ENCODE measurements at places on chromosomes 3 and 15.

GRCh38 chr15:98954411-98954810 lies 53.2 kb downstream of the PGPEP1L start:
- DNase-seq, result peak; percentile 69

GRCh38 chr15:69609176-69609575 lies 156.6 kb downstream of the RPLP1 start:
- DNase-seq, result no peak

DNA sequence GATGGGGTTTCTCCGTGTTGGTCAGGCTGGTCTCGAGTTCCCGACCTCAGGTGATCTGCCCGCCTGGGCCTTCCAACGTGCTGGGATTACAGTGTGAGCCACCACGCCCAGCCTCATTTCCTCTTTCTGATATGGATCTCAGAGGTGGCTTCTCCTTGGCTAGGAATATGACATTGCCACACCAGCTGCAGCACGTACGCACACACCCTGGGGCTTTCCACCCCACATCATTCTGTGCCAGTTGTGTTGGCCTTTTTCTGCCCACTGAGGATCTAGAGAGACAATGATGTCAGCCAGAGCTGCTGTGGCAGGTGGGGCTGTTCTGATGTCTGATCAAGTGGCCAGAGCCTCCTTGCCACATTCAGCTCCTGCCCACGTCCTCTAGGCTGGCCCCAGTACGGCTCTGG lies 29.0 kb downstream of the TMEM45A start:
- DNase-seq, result no peak

DNA sequence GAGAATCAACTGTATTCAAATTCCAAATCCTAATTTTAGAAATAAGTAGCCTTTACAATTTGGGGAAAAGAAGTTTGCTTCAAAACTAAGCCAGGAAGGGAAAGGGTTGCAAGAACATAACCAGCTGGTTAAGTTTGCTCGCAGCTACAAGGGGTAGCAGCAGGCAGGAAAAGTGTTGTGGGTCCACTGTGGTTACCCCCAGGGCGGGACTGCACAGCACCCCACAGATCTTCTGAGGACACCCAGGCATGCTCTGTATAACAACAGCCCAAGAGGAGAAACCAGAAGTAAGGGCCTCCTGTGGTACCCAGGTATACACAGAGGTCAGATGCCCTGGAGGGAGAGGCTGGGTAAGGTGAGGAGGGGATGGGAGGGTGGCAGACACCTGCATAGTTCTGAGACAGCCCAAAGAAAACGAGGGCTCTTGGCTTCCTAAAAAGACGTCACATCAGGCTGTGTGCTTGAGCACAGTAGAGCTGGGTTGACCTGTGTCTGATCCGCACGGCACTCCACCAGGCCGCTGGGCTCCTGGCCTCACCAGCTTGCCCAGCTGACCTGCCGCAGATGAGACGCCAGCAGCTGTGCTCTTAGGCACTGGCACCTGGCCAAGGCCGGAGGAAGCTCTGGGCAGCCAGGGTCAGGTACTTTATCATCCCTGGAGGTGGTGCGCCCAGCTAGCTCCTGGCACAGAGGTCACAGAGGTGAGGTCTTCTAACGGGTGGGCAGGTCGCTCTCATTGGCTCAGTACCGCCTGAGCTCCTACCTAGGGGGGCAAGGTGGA lies 81.8 kb upstream of the SNRPA1 start:
- DNase-seq, result no peak

DNA sequence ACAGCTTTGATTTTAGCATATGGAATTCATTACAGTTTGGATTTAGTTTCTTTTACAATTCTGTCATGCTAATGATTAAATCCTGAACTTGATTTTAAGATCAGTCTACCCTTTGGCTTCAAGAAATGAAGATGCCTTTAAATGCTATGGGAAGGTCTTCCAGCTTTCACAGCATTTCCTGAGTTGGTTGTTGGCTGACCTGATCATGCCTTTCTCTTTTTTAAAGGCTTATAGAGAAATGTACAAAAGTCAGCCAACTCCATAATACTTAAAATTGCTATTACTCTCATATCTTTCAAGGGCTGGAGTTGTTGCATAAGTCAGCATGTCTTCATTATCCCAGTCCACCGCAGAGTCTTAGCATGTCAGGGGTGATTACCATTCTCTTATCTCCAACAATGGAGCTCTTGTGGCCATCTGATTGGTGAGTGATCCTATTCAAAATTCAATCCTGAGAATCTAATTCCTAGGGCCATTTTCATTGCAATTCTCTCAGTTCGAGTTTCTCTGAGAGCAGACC lies 123.8 kb downstream of the GMNC start:
- DNase-seq, result no peak

DNA sequence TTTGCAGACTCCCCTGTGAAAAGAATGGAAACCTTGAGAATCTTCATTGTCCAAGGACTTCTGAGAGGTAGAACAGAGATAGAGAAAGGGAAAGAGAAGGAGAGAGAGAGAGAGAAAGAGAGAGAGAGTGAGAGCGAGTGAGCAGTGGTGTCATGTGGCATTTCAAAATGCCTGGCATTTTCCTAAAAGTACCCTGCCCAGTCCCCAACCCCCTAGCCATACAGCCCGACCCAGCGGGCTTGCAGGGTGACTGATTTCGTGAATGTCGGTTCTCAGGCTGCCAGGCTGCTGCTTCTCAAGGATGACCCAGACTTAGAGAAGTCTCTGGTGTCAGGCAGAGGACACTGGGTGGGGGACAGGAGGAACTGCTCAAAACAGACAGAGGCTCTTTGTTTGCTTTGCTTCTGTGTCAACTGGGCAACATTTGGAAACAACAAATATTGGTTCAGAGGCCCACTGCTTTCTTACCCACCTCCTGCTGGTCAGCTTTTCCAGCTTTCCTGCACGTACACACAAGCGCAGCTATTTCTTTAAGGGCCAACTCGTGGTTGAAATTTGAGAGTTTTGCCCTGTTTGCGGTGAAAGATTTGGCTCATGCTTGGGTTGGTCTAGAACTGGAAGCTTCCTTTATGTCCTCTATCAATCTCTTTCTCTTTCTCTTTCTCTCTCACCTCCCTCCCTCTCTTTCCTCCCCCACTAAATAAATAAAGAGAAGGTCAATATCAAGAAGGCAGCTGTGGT lies 3.7 kb upstream of the TF start:
- peak; percentile 79 for DNase-seq

DNA sequence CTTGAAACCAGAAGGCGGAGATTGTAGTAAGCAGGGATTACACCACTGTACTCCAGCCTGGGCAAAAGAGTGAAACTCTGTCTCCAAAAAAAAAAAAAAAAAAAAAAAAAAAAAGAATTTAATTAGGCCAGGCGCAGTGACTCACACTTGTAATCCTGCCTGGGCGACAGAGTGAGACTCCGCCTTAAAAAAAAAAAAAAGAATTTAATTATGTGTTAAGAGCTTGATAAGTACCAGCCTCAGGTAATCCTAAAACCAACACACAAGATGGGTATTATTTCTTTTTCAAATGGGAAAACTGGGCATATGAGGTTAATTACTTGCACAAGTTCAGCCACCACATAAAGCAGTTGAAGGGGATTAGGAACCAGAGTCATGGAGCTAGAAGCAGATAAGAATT lies 49.0 kb downstream of the PBRM1 start:
- no peak for DNase-seq

DNA sequence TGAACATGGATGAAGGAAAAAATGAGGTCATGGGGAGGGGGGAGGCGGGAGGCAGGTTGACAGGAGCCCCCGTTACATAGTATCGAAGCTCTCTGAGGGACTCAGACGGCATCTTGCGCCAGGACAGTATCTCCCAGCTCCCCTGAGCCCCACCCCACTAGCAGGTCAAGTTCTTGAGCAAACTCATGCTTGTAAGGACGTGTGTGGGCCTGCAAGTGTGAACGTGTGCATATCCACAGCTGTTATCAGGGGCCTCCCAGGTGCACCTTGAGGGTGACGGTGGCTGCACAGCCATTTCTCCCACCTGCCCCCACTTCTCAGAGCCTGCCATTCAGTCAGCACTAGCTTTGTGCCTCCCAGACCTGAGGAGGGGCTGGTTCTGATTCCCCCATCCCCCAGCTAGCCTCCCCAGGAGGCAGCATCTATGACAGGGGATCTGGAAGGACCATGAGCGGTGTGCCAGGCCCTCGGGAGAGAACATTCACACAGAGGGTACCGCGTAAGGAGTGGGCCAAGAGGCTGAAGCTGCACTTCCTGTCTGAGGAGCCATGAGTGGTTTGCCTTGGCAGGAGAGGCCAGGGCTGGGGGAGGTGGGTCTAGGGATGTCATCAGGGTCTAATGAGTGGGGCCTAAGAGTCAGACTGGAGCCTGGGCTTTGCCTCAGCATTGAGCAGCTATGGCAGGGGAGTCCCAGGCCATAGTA lies 2.9 kb downstream of the SEMA3F start:
- DNase-seq, result peak; percentile 60

GRCh38 chr3:58411036-58411435 lies 22.6 kb downstream of the PDHB start:
- no peak for DNase-seq

DNA sequence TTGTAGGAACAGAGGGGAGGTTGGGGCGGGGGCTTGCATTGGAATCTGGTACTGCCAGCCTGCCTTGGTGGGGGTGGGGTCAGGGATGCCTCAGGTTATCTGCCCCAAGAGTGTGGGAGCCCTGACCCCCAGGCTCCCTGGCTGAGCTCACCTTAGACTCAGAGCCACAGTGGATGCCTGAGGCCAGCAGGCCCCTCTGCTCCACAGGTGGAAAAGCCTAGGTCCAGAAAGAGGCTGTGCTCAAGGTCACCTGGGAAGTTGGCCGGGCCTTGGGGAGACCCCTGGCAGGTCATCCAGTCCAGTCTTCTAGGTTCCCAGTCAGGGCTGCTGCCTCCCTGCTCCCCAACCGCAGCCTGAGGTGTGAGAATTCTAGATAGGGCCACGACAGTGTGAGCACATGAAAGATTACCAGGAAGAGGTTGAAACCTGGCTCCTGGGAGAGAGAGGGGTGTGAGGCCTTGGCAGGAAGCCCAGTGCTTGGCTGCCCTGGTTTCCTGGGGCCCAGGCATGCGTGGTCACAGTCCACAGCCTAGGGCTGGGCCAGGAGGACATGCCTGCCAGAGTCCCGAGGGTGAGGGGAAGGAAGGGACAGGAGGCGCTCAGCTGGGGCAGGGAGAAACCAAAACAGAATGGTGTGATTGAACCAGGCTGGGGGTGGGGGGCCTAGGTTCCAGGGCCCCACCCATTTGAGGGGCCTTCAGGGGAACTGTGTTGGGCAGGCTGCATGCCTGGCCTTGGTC lies 4.9 kb downstream of the HDAC11 start:
- DNase-seq, result peak; percentile 63

- DNase-seq, result no peak
Measured at GRCh38 chr3:141074529-141074928, 23.4 kb downstream of the SPSB4 start.

DNA sequence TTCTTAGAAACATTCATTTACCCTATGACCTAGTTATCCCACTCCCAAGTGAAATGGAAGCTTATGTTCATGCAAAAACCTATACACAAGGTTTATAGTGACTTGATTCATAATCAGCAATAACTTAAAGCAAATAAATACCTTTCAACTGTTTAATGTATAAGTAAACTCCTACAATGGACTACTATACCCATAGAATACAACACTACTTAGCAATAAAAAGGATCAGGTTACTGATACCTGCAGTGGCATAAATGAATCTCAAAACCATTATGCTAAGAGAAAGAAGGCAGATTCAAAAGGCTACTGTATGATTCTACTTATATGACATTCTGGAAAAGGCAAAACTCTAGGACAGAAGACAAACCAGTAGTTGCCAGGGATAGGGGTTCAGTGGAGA lies 8.3 kb upstream of the POLR2M start:
- DNase-seq, result no peak

GRCh38 chr3:169348929-169349621 lies 314.4 kb downstream of the MECOM start:
- DNase-seq, result no peak

DNA sequence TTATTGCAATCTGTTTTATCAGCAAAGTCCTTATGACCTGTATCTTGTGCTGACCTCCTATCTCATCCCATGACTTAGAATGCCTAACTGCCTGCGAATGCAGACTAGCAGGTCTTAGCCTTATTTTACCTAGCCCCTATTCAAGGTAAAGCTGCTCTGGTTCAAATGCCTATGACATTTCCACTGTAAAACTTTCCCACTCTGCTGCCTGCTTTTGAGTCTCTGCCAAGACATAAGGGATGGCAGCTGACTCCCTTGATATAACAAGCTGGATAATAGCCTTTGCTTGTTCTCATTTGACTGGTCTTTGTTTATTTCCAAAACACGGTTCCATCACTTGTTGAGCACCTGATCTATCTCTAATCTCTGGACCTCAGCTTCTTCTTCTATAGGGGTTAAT lies 131.9 kb upstream of the STRIT1 start:
- no peak for DNase-seq

DNA sequence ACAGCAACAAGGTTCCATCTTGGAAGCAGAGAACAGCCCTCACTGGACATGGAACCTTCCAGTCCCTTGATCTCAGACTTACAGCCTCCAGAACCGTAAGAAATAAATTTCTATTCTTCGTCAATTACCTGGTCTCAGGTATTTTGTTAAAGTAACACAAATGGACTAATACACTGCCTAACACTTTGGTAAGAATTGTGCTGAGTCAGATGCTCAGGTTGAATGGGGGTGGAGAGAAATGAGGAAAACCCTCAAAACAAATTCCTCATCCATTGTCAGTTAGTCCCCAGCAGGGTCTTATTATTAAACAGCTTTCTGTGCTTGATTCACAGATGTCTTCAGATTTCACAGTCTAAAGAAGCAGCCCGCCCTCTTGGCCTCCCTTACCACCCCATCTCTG lies 306.2 kb upstream of the SLCO3A1 start:
- no peak for DNase-seq

GRCh38 chr15:66923438-66923881 lies 141.9 kb upstream of the SMAD3 start:
- no peak for DNase-seq

DNA sequence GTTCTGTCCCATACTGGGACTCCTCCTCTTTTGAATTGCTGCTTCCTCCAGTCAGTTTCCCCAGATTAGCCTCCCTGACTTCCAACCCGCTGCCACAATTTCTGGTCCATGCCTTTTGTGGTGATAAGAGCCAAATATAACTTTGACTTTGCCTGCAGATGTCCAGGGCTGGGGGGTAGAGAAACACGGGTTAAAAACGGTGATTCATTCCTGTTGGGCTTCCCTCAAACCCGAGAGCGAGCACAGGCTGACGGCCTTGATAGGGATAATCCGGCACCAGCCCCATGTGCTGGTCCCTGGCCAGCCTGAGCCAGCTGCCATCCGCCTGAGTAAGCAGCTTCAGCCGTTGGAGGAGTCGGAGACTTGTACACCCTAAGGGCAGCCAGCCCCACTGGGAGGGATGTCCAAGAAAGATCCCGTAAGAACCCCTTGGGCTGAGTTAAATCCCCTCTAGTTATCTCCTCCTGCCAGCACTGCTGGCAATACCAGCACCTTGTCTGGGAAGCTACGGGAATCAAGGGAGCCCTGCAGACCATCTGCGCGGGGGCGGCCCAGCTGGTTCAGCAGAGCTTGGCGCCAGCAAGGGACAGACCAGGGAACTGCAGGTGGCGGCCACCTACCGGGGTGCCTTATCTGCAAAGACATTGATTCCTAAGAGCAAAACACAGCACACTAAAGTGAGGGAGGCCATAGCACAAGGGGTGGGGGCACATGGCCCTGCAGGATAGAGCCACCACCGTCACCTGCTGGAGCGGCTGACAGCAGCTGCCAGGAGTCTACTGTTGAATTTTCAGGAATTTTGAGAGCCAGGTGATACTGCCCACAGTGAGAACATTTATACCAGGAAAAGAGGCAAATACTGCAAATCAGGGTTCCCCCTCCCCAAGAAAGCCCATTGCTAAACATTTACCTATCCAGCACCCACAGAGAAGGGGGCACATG lies 18.1 kb downstream of the CSPG4 start:
- DNase-seq, result no peak
